Chondrocyte (in vitro differentiated cells): ENCODE measurements at places on chromosomes 2 and 18. TPM values are rescaled to one million over a fixed set of nuclear protein-coding genes. Genes with fewer than 3 reads are reported as not detected.

DNA sequence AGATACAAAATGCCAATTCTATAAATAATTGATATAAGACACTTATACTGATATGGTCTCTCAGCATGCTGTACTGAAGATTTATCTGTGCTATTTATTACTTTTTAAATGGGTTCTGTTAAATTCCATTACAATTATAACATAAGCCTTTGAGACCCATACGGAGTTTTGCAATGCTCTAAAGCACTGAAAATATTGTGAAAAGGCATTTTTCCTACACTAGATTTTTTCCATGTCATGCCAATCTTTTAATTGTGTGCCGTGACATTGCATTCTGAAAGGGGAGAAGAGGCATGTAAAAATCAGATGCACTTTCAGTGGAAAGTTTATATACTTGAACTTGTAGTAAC is 46.5 kb downstream of the EFEMP1 start:
- H3K36me3 ChIP-seq, result peaks cover 3% of the 10 kb centered on the region
- no peak overlapping the region for H3K4me3 ChIP-seq
- peaks cover 31% of the 10 kb centered on the region for H3K4me1 ChIP-seq
- DNase-seq, result no peak

Gene ANO7
- 0.48 to 2.2 TPM (median 1.5 TPM) in 3 replicates for total RNA-seq

- no peak overlapping the region for H3K4me3 ChIP-seq
- no peaks in the 10 kb centered on the region for H3K27me3 ChIP-seq
- peaks cover 12% of the 10 kb centered on the region for H3K36me3 ChIP-seq
These were observed 47.7 kb downstream of the TTC21B start for GRCh38 chr2:165905854-165906253.

GRCh38 chr18:74493689-74494088 is 2.5 kb upstream of the CNDP2 start:
- H3K36me3 ChIP-seq, result peaks cover 1% of the 10 kb centered on the region
- peaks cover 2% of the 10 kb centered on the region for H3K27me3 ChIP-seq
- H3K4me1 ChIP-seq, result peaks cover 24% of the 10 kb centered on the region
- H3K27ac ChIP-seq, result no peak overlapping the region
- no peak overlapping the region for H3K4me3 ChIP-seq
- no peak for DNase-seq

DNA sequence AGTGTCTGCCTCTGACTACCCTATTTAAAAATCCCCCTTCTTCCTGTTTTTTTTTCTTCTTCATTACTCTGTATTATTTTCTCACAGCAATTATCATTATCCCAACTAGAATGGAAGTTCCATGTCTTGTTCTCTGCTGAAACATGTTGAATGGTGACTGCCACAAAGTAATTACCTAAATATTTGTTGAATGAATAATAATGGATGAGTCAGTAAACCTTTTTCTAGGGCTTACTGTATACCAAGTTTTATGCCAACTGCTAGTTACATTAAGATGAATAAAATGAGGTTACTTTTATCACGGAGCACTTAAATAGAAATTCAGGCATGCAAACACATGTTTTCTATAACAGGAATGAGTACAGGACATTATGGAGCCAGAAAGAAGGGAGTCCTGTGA is 490.6 kb downstream of the THSD7B start:
- H3K27ac ChIP-seq, result no peak overlapping the region
- H3K27me3 ChIP-seq, result no peaks in the 10 kb centered on the region
- no peaks in the 10 kb centered on the region for H3K36me3 ChIP-seq
- H3K4me3 ChIP-seq, result no peak overlapping the region

DNA sequence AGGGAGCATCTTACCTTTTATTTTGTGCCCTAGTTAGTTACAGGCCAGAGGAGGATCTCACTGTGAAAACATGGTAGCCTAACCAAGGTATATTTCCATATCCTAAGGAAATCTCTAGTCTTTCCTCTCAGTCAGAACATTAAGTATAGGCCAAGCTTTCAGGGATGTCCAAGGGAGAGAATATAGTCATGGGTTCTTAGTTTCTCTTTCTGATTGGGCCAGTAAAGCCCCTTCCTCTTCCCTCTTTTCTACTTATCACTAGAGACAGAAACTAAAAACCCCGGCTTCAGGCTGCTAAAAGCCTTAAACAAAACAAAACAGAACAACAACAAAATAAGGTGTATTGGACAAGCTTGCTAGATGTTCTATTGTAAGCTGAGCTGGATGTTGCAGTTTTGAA is 44.3 kb upstream of the TNFRSF11A start:
- H3K4me1 ChIP-seq, result peaks cover 34% of the 10 kb centered on the region
- no peak for DNase-seq
- H3K4me3 ChIP-seq, result no peak overlapping the region
- H3K36me3 ChIP-seq, result peaks cover 4% of the 10 kb centered on the region

Gene MYOM1
- 1.2 to 1.5 TPM (median 1.5 TPM) in 3 replicates for total RNA-seq

GRCh38 chr2:15927551-15928218 is 12.7 kb upstream of the MYCN start:
- no peaks in the 10 kb centered on the region for H3K36me3 ChIP-seq
- no peak for DNase-seq
- H3K4me1 ChIP-seq, result no peaks in the 10 kb centered on the region
- no peak overlapping the region for H3K27ac ChIP-seq
- H3K27me3 ChIP-seq, result peaks cover 33% of the 10 kb centered on the region

GRCh38 chr2:69269330-69269729 is 117.7 kb downstream of the GFPT1 start:
- H3K27ac ChIP-seq, result no peak overlapping the region
- no peak overlapping the region for H3K4me3 ChIP-seq
- DNase-seq, result no peak
- no peaks in the 10 kb centered on the region for H3K27me3 ChIP-seq
- no peaks in the 10 kb centered on the region for H3K36me3 ChIP-seq
- H3K4me1 ChIP-seq, result peaks cover 17% of the 10 kb centered on the region

DNA sequence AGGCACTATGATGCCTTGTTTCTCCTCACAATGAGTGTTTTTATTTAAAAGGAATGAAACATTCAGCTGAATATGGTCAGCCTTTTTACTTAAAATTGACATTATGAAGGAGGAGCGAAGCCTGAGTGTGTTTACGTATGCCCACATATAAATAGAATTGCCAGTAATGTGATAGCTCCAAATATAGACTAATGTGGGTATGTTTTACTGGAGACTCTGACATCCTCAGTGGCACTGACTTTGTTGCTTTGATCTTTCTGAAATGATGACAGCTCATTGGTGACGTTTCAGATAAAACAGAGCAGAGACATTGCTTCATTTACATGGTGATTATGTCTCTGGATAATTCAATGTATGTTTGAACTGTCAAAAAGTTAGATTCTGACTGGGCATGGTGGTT is 167.0 kb downstream of the MGAT5 start:
- no peak overlapping the region for H3K4me3 ChIP-seq
- no peaks in the 10 kb centered on the region for H3K27me3 ChIP-seq
- DNase-seq, result no peak

DNA sequence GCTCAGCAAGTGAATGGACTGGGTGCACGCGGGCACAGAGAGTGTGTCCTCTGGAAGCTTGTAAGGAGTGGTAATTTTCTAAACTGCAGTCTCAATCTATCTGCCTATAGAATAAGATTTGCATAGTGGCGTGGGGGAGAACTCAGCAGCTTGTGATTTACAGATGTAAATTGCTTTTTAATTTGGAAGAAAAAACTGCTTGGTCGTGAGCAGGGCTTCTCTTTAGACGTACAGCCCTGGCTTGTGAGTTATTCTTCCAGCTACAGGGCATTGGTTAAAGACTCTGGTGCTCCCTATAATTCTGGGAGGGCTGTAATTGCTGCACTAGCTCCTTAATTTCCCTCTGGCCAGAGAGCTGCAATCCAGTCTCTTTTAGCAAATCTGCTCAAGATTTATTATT is 84.9 kb downstream of the MARCO start:
- H3K36me3 ChIP-seq, result no peaks in the 10 kb centered on the region
- no peaks in the 10 kb centered on the region for H3K4me1 ChIP-seq
- no peak for DNase-seq
- peaks cover 43% of the 10 kb centered on the region for H3K27me3 ChIP-seq

Gene XDH
- 0.12 to 0.23 TPM (median 0.17 TPM) in 3 replicates for total RNA-seq

- peaks cover 53% of the 10 kb centered on the region for H3K4me1 ChIP-seq
- DNase-seq, result no peak
These were observed 145.6 kb downstream of the TGIF1 start for GRCh38 chr18:3595369-3596273.

DNA sequence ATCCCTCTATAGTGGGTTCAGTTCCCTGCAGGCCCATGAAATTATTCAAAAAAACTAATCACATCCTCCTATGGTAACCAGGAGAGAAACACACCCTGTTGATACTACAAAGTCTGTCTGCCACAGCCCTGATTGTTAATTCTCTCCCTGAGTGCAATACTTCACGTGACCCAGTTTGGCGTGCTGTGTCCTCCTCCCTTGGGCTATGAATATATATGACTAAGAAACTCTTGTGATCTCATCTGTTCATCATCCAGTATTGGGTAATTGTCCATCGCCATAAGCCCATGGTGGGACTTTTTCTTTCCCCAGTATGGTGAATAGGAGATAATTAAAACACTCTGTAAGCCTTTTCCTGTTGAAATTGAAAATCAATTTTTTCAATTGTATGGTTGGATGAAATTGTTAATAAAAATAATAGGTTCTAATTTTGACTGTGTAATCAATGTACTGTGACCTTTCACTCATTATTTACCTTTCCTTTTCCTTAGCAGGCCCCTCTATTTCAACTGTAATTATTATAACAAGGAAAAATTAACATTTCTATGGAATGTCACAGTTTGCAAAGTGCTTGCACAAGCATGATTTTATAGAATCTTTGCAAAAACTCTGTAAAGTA is 1822.6 kb downstream of the SUCLG1 start:
- no peaks in the 10 kb centered on the region for H3K4me1 ChIP-seq
- H3K4me3 ChIP-seq, result no peak overlapping the region
- no peaks in the 10 kb centered on the region for H3K36me3 ChIP-seq
- DNase-seq, result no peak

DNA sequence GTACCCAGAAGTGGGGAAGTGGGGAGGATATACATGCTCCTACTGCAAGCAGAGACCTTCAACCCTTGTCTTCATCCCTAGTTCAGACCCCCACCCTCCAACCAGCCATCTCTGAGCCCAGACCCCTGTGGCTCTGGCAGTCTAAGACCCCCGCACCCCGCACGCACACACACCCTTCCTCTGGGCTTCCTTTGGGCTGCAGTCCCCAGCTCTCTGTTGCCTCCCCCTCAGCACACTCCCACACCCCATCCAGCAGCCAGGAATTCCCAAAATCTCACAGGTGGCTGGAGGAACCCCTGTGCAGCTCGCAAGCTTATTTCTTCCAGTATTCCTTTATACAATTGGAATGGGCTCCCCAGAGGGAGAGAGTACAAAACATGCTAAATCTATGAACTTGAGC is 13.9 kb upstream of the GYPC start:
- H3K27ac ChIP-seq, result no peak overlapping the region
- peaks cover 5% of the 10 kb centered on the region for H3K27me3 ChIP-seq
- DNase-seq, result no peak
- no peak overlapping the region for H3K4me3 ChIP-seq
- no peaks in the 10 kb centered on the region for H3K36me3 ChIP-seq

DNA sequence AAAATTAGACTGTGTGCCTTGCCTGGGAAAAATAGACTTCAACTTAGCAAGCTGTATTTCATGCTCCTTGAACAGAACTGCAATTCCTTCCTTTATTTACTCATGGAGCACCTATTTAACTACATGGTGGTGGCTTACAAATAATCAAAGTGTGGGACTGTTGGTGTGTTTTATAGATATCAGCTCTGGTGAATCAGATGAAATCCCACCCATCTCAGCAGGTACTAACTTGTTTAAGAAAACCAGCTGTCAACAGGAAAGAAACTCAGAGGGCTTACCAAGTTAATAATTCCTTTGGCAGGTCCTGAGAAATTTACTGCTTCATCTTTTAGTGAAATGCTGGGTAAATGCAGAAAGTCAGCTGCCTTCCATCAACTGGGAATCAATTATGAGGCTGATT is 830.6 kb downstream of the SLC4A3 start:
- DNase-seq, result no peak
- no peaks in the 10 kb centered on the region for H3K27me3 ChIP-seq
- no peak overlapping the region for H3K4me3 ChIP-seq
- peaks cover 10% of the 10 kb centered on the region for H3K4me1 ChIP-seq
- no peaks in the 10 kb centered on the region for H3K36me3 ChIP-seq
- H3K27ac ChIP-seq, result no peak overlapping the region

DNA sequence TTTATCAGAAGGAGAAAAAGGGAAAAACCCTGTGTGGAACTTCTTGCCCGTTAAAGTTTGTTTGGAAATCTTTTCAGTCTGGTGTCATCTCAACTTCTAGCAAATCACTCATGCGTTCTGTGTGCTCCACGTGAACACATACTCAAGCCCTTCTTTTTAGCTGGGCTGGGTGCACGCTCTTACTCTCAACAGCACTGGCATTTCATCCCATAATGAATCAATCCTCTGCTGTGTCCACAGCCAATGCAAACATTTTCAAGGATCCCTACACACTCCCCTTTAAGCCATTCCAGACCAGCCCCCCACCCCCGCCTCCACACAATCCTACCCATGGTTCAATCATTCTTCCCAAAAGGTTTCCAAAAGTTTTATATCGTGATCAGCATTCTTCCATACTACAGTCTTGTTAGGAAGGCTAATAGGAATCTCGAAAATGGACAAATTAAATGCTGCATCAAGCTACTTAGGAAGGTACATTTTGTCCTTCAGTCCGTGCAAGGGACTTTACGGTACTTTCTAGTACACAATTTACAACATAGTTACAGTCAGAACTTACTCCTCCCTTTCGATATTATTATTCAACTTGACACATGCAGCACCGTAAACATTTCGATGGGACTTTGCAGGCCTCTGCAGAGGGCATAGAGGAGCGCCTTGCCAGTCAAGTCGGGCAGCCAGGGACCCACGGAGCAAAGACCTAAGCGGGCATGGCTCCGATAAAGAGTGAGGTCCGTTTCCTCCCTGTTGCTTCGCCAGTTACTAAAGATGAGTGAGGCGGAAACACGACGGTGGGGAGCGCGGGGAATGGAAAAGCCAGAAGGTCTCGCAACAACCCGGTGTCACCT is 1.4 kb downstream of the PTGR3 start:
- H3K36me3 ChIP-seq, result no peaks in the 10 kb centered on the region
- H3K4me3 ChIP-seq, result peak overlapping the region; percentile 78
- peaks cover 45% of the 10 kb centered on the region for H3K4me1 ChIP-seq
- no peak for DNase-seq

GRCh38 chr2:203934041-203934492 is 2.5 kb upstream of the ICOS start:
- H3K4me3 ChIP-seq, result no peak overlapping the region
- peaks cover 2% of the 10 kb centered on the region for H3K27me3 ChIP-seq
- no peak overlapping the region for H3K27ac ChIP-seq
- DNase-seq, result no peak
- H3K4me1 ChIP-seq, result peaks cover 22% of the 10 kb centered on the region
- H3K36me3 ChIP-seq, result no peaks in the 10 kb centered on the region

- peak overlapping the region; percentile 71 for H3K4me3 ChIP-seq
- no peaks in the 10 kb centered on the region for H3K27me3 ChIP-seq
- peaks cover 19% of the 10 kb centered on the region for H3K4me1 ChIP-seq
These were observed 97.2 kb upstream of the ZCCHC2 start for GRCh38 chr18:62425465-62426190.

- no peak overlapping the region for H3K27ac ChIP-seq
- no peaks in the 10 kb centered on the region for H3K4me1 ChIP-seq
- H3K27me3 ChIP-seq, result no peaks in the 10 kb centered on the region
- H3K4me3 ChIP-seq, result no peak overlapping the region
These were observed 510.4 kb upstream of the CNTNAP5 start for GRCh38 chr2:123514613-123515207.
